Hematopoietic multipotent progenitor cell treated with erythropoietin and hydrocortisone succinate and interleukin-3 and kit ligand, for 6 days (in vitro differentiated cells): ENCODE measurements at places on chromosomes 3 and 15.

- DNase-seq = no peak
These were observed 33.4 kb downstream of the RPN1 start for GRCh38 chr3:128617270-128617556.

DNA sequence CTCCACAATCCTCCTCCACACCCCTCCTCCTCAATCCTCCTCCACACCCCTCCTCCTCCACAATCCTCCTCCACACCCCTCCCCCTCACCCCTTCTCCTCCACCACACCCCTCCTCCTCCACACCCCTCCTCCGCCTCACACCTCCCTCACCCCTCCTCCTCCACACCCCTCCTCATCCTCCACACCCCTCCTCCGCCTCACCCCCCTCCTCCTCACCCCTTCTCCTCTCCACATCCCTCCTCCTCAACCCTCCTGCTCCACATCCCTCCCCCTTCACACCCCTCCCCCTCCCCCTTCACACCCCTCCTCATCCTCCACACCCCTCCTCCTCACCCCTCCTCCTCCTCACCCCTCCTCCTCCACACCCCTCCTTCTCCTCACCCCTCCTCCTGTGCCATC, 69.8 kb upstream of the BLM start:
- DNase-seq = no peak

- no peak for DNase-seq
These were observed 43.1 kb downstream of the LRRN1 start for GRCh38 chr3:3842356-3842755.

DNA sequence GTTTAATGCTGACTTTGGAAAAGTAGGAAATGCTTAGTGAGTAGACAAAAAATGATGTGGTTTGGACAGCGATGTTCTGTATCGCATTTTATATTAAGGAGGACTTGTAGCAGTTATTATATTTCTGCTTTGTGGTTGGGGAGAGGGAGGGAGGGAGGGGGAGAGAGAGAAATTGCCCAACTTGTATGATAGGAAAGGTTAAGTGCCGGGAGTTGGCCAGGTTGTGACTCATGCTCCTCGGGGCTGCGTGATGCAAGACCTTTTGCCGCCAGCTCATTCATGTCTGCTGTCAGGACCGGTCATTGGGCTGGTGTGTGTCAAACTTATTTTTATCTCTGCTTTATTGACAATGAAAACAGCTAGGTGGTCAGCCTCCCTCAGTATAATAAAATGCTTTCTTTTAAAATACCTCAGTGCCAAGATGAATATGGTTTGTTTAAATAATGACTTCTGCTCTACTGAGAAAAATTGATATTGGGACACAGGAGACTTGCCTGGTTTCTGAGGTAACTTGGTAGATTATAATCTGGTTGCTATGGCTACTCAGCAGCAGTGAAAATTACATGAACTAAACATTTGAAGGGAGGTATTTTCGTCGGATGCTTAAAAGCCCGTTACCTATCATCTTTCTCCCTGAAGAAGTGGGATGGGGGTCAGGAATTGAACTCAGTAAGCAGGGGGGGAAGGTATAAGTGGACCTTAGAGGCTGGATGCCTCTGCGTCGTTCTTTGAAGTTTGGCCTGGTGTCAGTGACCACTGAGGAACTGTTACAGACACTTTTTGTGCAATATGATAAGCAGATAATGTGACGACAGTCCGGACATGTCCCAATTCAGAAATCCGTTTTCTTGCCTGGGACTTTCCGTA, 90.7 kb downstream of the FNDC3B start:
- peak; percentile 94 for DNase-seq

GRCh38 chr3:168512802-168513201, 417.1 kb upstream of the GOLIM4 start:
- no peak for DNase-seq

GRCh38 chr3:89411201-89411600, 303.8 kb downstream of the EPHA3 start:
- no peak for DNase-seq

GRCh38 chr15:95832668-95833067, 497.8 kb upstream of the NR2F2 start:
- DNase-seq = no peak

GRCh38 chr15:75367913-75368688, at the start of gene MAN2C1:
Gene MAN2C1, minus strand, starts transcription at chr15:75368607. Its CDS starts 24 bp downstream, at chr15:75368583.
- peak; percentile 97 for DNase-seq

GRCh38 chr3:23867838-23868237, 49.0 kb downstream of the NKIRAS1 start:
- DNase-seq = no peak

DNA sequence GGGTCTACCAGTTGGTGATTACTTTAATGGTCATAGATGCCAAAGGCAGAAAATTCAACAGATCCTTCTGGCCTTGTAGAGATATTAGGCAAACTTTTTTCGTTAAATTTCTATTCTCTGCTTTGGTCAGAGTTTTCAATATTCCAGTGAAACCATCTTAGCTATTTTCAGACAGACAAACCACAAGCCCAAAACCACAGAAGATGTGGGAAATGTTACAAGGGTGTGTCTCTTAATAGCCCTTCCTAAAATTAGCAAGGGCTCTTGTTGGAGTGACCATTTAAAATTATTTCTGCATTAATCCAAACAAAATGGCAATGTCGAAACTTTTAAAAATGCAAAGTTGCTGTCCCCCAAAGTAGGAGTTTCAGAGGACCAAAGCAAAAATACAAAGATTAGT, 102.8 kb downstream of the ARRDC4 start:
- no peak for DNase-seq

DNA sequence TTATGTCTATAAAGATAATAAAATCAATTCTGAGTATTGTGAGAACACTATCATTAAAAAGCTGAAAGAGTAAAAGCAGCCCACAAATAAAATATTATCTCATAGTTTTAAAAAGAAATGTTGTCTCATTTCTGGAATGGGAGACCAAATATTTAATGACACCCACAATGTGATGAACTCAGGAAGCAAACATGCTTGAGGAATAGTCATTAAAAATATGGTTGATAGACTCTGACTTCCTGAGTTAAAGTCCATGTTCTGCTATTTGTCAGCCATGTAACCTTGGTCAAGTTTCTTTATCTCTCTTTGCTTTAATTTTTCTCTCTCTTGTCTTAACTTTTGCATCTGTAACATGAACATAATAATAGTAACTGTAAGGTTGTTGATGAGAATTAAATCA, 35.5 kb upstream of the CHMP2B start:
- DNase-seq = no peak

GRCh38 chr3:116350119-116350733, 95.1 kb downstream of the LSAMP start:
- no peak for DNase-seq

DNA sequence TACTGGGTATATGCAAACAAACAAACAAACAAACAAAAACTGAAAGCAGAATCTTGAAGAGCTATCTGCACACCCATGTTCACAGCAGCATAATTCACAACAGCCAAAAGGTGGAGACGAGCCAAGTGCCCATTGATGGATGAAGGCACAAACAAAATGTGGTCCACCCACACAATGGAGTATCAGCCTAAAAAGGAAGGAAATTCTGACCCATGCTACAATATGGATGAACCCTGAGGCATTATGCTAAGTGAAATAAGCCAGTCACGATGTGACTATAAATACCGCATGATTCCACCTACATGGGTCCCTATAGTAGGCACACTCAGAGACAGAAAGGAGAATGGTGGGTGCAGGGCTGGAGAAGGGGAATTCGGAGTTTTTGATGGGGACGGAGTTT, 24.1 kb downstream of the XPC start:
- no peak for DNase-seq

- peak; percentile 29 for DNase-seq
These were observed 69.4 kb downstream of the TGFBR2 start for GRCh38 chr3:30675774-30676173.

GRCh38 chr15:101120987-101121386, 130.9 kb downstream of the CHSY1 start:
- DNase-seq = no peak

DNA sequence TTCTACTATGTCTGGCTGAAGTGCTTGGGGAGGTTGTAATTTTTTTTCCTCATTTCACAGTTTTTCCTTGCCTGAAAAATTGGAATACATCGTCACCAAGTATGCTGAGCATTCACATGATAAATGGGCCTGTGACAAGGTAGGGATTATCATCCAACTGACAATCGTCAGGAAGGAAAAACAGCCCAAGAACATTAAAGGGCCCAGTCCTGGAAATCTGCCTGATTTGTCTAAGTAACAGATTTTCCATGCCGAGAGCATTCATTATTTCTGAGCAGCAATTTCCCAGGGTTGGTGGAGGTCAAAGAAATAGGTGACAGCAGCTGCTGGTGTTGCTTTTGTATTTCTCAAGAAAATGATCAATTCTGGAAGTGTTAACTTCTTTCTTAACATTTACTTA, 226.0 kb upstream of the CHRM5 start:
- DNase-seq = no peak

DNA sequence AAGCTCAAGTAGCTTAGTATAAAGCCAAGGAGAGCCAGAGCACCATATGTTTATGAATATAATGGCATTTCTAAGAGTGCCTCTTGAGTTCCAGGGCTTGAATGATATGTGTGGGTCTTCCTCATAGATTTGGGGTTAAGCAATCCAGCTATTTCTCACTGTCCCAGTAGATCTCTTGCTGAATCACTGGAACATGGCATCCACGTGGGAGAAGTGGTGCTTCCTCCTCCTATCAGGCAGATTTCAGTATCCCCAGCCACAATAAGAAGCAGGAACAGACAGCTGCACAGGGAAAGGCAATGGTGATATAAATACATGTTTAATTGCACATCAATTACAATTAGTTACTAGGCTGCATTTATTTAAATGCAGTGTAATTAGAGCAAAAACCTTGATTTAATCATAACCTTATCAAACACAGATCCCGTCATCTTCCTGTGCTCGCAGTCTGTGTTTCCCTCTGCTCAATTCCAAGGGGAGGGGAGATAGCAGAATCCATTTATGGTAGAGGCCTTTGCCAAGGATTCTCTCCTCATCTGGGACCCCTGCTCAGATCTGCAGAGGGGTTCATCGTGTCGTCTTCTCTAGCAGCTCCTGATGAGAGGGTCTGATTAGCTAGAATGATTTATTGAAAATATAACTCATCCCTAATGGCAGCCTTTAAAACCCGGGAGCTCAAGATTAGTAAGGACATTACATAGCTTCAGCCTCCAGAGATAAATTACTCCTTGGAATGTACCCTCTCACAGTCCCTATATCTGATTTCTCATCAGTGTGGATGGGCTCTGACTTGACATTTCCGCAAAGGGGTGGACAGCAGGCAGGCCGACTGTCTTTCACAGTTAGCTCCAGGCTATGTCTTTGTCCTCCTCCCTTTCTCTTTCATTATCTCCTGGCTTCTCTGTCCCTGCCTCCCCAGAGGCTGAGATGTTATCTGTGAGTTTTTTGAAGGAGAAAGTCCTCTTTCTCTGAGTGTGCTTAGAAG, 775.9 kb downstream of the AGBL1 start:
- no peak for DNase-seq

DNA sequence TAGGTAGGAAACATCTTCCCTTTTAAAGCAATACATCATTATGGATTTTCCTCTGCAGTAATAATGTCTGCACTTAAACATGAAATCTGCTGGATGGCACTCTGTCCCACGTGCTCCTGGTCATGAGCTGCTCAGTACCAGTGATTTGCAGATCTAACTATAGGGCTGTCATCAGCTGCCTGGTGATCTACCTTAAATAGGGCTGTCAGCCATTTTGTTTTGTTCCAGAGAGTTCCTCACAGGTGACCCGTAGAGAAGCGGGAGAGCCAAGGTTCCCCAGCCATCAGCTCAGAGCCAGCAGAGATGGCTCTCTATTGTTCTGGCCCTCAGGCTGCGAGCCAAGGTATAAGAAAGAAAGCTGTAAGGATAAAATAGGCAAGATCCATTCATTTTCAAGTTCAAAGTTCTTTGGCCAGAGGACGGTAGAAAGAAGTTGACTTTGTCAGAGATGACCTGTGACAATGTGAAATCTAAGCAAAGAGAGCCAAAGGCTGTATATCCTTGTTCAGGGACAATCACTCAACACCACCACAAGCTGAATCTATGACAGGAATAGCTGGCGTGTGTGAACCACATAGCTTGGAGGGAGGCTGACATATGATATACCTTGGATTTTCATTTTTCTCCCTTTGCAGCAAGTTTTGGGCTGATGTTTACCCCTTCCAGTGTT, 156.5 kb downstream of the RYR3 start:
- no peak for DNase-seq

- DNase-seq = no peak
These were observed 15.6 kb downstream of the CHST2 start for GRCh38 chr3:143135150-143135549.

- no peak for DNase-seq
These were observed 63.2 kb downstream of the LRRFIP2 start for GRCh38 chr3:37111199-37111598.

GRCh38 chr15:51198701-51199232, 104.1 kb upstream of the TNFAIP8L3 start:
- no peak for DNase-seq
